GM12864 (cell line): ENCODE measurements at places on chromosomes 16 and 17.

DNA sequence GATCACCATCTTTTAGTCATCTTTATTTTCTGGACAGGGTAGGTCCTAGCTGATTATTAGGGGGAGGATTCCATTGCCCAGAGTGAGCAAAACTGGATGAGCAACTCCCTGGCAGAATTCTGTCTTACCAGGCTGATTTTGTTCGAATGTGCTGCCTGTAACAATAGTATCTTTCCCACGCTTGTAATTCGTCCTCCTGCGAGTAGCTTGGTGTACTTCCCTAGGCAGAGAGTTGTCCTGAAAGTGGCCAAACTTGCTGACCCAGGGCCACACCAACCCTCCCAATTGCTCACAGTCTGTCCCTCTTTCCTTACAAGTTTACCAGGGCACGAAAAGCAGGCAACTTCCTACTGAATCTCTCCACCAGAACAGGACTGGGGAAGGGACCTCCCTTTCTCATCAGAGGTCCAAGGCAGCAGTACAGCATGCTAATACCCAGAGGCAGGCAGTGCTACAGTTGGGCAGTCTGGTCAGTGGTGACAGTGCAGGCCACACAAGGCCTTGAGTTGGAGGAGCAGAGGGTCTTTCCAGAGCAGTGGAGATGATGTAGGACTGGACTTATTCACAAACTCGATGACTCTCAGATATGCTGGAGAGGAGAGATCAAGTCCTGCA lies 67.8 kb upstream of the NLK start:
- no peak for DNase-seq

DNA sequence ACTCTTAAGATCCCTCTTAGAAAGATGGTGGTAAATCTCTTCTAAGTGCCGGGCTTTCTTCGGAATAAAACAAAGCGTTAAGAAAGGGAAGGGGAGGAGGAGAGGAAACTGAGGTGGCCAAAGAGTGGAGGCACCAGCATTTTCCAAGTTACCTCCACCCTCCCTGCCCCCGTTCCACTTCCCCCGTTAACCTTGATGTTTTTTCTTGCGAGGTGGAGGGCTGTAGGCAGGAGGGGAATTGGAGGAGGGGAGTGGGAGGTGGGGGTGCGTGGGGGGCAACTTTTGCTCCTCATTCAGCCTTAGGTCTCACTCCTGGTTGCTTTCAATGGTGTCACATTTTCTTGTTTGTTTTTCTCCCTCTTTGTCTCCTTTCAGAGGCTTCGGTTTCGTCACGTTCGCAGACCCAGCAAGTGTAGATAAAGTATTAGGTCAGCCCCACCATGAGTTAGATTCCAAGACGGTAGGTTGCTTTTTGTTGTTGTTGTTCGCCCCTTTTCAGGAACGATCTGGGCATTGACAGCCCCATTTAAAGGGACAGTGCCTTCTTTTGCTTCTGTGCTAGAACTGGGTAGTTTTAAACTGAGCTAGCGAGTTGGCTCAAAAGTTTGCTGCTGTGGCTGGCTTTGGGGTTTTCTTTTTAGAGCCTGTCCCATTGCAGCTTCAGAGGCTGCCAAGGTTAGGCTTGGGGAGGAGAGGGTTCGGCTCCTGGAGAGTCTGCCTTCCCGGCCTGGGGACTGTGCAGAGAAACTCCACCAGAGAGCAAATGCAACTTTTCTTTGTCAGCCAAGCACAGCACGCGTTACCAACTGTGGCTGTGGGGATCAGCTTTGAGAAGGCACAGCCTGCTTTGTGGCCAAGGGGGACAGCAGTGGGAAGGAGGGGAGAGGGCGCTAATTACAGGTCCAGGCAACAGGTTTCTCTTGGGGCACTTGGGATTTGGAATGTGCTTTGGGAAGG lies 1.9 kb downstream of the MSI2 start:
- no peak for DNase-seq

DNA sequence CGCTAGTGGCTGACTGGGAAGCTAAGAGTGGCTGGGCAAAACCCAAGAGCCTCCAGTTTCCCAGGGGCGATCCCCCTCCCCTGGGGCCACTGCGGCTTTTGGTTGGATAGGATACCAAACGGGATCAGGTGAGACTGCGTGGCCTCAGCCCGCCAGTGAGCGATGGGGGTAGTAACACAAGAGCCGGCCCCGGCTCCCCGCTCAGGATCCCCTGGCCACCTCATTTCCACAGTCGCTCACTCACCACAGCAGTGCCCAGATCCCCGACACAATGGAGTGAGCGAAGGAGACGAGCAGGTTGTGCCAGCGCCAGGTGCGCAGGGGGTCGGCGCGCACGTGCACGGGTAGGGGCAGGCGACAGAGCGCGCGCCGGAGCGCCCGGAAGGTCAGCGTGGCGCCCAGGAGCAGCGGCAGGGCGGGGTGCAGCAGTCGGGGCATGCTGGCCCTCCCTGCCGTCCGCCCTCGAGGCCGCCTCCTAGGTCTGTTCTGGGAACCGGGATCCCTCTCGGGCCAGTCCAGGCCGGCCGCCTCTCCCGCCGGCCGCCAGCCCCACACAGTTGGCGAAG lies 290 bp downstream of the TLCD1 start:
- no peak for DNase-seq

GRCh38 chr17:78407387-78408000 lies 29.0 kb downstream of the PGS1 start:
- DNase-seq, result peak; percentile 21

DNA sequence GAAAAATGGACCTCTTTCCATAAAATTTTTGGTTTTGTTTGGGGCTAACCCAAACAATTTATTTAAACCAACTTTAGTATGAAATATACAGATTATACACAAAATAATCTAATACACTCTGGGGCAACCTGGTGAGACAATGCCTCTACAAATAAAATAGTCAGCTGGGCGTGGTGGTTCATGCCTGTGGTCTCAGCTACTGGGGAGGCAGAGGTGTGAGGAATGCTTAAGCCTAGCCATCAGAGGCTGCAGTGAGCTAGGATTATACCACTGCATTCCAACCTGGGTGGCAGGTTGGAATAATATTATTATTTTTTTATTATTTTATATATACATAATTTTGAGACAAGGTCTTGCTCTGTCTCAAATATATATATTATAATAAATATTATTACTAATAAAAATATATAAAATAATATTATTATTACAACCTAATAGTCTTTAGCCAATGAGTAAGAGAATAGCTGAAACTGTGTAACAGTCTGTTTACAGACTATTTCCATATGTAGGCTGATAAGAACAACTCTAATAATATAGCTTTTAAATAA lies 50.5 kb downstream of the GLG1 start:
- no peak for DNase-seq

DNA sequence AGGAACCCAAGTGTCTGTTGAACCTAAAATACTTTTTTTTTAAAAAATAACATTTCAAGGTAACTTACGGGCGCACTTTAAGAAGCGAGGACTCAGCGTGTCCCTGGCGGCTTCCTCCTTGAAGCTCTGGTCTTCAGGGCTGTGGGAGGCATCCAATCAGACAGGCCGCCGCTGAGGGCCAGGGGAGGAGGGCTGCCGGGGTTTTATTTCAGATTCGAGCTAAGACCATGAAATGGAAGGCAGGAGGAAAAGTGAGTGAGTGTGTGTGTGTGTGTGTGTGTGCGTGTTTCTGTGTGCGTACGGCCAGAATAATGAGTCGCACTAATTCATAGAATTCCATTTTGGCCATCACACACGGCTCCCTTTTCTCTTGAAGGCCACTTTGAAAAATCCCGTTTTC lies 41.1 kb downstream of the C16orf78 start:
- no peak for DNase-seq

GRCh38 chr17:6496116-6496481 lies 51.8 kb downstream of the PIMREG start:
- peak; percentile 37 for DNase-seq

DNA sequence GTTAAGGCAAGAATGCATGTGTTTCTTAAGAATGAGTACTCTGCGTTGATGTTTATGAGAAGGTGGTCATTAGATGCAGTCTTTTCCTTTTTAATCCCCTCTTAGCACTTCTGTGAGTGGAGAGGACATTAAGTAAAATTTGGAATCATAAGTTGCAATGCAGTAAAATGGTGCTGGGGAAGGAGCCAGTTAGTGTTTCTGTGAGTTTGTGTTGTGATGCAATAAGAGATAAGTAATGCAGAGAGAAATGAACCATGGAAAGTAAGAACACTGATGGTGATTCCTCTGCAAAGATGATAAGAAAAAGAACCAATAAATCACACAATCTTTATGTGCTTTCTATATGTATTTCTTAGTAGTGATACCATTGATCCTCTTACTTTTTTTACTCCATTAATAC lies 20.0 kb downstream of the ABHD15 start:
- DNase-seq, result no peak

DNA sequence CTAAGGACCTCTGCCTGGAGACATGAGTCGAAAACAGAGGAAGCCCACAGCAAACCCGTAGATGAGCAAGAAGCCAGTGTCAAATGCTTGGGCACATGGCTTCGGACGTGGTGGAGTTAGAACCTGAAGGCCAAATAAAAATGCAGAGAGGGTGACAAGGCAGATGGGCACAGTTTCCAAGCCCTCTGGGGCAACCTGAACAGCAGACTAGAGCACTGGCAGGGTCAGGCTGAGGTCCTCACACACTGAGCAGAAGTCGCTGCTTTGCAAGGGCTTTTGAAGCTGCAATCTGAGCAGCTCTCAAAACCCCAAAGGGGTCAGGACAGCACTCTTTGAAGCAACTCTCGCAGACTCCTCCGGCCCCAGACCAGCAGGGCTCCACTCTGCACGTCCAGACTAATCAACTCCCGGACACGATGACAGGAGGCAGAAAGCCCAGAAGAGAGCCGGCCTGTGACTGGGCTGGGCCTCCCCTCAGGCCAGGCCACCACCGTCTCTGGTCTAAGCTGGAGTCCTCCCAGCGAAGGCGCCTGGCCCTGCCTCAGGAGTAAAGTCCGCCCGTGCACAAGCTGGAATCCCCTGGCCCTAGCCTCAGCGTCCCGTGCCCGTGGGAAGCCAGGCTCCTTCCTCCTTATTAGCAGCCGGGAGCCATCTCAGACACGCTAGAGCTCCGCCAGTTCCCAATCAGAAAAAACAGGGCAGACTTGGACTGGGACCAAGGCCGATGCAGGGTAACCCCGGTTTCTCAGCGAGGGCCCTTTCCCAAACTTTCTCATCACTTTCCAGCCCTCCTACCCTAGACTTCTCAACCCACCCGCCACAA lies 924 bp downstream of the SMARCD2 start:
- DNase-seq, result no peak

GRCh38 chr16:88804552-88805339 lies 1.2 kb downstream of the CDT1 start:
- DNase-seq, result no peak

- no peak for DNase-seq
These were observed 5.6 kb downstream of the RUNDC3A start for GRCh38 chr17:44314031-44314430.

DNA sequence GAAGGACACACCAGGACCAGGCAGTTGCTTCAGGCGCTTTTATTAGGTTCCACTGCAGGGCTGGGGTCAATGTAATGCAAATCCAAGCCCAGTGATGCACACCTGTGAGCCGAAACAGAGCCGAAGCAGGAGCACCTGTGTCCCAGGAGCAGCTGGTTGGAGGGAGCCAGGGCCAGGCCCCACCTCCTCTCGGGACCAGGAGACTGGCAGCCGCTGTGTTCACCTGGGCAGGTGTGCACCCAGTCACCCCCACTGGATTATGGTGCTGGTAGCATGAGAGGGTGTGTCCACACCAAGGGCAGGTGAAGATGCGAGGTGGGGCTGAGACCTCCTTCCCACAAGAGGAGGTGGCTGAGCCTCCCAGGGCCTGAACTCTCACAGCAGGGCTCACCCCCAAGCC lies 4.7 kb upstream of the FAAP100 start:
- no peak for DNase-seq

DNA sequence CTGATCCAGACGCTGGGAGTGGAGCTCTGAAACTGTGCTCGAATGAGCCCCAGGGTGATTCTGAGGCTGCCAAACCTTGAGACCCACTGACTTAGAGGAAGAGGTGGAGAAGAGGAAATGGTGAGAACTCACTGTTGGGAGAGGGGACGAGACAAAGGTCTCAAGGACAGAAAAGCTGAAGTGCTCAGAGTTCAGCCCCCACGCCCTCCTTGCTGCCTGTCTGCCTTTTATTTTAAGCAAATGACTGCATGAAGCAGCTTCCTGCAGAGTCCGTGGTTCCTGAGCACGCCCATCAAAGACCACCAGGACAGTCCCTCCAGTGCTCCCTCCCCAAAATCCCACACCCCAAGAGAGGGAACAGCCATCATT lies 20.4 kb downstream of the COTL1 start:
- no peak for DNase-seq

GRCh38 chr16:84548508-84548907 lies 44.0 kb upstream of the MEAK7 start:
- DNase-seq, result no peak

DNA sequence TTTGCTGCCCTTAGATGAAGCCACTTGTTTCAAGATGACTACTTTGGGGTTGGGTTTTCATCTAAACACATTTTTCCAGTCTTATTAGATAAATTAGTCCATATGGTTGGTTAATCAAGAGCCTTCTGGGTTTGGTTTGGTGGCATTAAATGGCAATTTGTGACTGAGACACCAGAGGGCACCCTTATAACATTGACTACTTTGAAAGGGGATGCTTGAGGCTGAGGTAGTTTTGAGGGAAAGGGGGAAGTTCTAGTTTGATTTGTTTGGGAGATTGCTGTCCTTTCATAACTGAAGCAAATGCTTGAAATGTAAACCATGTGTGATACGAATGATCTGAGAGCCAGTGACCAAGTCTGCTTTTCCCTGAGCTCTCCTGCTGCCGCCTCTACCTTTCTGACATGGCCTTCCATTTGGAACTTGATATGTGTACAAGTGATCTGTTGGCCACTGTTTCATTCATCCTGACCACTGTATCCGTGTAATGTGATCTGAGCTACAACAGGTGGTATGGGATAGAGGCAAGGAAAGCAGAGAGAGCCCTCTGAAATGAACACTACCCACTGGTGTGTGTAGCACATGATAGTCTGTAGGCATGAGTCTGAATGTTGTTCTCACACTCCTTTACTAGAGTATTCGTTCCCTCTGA lies 5.8 kb upstream of the RARA start:
- no peak for DNase-seq

DNA sequence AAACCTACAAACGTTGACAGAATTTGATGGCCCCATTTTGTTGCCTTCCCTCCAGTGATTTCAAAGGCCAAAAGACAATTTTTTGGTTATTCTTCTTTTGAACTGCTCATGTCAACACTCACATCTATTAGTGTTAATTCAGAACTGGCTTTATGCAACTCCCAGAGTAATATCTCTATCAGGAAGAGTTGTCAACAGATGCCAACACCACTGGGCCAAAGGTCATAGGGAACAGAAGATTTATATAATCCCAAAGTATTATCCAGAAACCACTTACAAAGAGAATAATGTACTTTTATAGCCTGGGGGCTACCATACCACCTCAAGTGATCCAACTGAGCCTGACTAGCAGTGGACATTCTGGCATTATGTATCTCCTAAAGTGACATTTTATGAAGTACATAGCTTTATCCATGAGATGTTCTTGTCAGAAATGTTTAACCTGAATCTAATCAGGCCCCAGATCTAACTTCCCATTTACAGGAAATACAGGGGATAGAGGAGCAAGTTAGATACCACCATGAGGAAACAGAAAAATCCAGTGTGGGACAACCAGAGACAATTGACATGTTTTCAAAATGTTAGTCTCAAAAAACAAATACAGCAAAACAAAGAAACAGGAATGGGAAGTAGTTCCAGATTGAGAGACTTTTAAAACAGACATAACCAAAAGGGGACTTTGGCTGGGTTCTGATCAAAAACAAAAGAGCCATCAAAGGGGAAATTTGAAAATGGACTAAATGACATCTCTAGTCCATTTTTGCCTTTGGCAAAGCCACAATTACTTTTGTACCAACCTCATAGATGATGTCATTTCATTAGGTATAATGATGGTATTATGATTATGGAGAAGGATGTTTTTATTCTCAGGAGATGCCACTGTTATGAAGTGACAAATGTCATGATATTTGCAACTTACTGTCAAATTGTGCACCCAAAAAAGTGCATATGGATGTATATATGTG lies 18.5 kb downstream of the FAM117A start:
- DNase-seq, result no peak
